ENCODE measurements at places on chromosomes 3 and 15.

- DNase-seq, result no peak
Measured at GRCh38 chr3:172536993-172537419, 13.8 kb upstream of the TNFSF10 start.

DNA sequence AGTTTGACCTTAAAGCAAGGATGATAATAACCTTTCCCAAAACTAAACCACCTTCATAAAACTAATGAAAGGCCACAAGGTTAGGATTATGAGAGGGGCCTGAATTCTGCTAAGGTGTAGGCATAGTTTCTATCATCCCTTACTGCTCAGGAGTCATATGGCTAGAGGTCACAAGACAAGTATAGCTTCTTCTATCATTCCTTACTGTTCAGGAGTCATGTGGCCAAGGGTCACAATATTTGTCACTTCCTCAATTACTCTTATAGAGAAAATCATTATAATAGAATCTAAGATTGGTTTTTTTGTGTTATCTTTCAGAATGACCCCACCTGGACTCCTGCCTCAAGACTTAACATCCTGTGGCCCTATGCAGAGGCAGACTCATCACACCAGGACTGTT lies 36.6 kb downstream of the HERC1 start:
- no peak for DNase-seq

DNA sequence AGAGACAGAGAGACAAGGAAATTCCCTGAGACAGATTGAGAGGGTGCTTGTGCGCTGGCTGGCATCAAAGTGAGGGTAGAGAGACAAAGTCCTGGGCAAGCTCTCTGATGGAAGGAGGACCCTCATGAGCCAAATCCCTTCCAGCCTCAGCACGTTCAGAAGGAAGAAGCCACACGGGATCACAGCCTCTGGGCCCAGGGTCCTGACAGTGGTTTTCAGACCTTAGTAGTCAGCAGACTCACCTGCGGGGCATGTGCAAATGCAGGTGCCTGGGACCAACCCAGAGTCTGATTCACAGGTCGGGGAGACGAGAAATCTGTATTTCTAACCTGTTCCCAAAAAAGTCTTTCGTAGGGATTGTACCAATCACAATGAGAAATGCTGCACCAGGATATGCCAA lies 15.2 kb upstream of the KY start:
- DNase-seq, result no peak

DNA sequence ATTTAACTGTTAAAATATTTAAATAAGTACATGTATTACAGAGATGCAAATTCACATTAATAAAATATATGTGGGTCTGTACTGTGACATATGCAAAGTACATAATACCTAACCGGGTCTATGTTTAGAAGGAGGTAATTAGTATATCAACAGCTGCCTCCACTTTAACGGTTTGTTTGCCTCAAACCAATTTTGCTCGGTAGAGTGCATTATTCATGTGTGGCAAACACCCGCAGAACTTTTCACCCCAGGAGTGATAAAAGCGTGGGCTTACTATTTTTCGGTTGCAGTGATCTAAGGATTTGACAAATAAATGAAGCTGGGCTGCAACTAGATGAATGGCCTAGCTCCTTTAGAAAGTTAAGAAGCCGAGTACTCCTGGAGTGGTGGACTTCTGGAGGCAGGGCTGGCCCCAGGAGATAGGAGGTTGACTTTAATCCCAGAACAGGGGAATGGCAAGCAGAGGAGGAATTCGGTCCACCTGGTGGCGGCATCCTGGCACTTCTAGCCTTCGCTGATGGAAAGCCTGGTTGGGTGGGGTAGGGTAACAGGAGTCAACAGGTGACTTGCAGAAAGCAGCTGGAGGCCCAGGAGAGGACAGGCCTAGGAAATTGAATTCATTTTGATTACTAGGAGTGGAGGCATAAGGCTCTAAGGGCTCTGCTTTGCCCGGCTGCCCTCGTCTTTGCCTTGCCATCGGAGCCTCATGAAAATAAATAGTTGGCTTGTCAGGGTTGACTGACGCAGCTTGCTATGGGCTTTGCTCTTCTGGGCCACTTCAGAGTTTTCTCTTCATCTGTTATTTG lies 2.4 kb downstream of the SLCO3A1 start:
- peak; percentile 89 for DNase-seq

- peak; percentile 16 for DNase-seq
Measured at GRCh38 chr3:13235079-13235478, 161.8 kb upstream of the IQSEC1 start.

DNA sequence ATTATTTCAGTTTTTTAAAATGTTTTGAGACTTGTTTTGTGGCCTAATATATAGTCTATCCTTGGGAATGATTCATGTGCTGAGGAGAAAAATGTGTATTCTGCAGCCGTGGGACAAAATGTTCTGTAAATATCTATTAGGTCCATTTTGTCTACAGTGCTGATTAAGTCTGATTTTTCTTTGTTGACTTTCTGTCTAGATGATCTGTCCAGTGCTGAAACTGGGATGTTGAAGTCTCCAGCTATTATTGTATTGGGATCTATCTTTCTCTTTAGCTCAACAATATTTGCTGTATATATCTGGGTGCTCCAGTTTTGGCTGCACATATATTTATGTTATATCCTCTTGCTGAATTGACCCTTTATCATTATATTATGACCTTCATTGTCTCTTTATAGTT lies 85.2 kb downstream of the UBE2E2 start:
- DNase-seq, result no peak

GRCh38 chr15:42371096-42371495 lies 11.8 kb downstream of the CAPN3 start:
- DNase-seq, result peak; percentile 43

- DNase-seq, result no peak
Measured at GRCh38 chr15:98938105-98938417, 69.5 kb downstream of the PGPEP1L start.

GRCh38 chr15:66225656-66226274 lies 27.8 kb downstream of the MEGF11 start:
- DNase-seq, result no peak

- no peak for DNase-seq
Measured at GRCh38 chr3:132326251-132326650, 9.0 kb downstream of the ACP3 start.

DNA sequence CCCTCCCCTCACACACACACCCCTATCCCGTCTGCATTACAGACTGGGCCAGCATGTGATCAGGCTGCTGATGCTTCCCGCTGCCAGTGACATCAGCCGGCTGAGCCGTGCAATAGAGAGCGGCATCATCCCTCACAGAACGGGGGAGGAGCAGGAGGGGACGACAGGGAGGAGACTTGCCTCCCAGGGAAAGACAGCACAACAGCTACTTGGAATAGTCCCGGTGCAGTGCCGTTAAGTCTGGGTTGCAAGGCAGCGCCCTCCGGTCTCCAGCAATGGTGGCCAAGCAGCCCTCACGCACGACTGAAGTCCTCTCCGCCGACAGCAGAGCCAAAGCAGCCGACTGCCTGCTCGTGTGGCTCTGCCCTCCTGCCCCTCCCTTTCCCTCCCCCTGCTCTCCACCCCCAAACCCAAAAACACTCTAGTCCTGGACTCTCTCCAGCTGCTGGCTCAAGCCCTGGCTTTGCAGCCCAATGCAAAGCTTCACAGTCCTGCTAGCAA lies 31.5 kb upstream of the RPS17 start:
- DNase-seq, result no peak
